Iris pigment epithelial cell (primary cell): ENCODE measurements at places on chromosomes 1 and 21.
A peak's percentile ranks its signal among the peaks of the same experiment; 100 is the strongest.

DNA sequence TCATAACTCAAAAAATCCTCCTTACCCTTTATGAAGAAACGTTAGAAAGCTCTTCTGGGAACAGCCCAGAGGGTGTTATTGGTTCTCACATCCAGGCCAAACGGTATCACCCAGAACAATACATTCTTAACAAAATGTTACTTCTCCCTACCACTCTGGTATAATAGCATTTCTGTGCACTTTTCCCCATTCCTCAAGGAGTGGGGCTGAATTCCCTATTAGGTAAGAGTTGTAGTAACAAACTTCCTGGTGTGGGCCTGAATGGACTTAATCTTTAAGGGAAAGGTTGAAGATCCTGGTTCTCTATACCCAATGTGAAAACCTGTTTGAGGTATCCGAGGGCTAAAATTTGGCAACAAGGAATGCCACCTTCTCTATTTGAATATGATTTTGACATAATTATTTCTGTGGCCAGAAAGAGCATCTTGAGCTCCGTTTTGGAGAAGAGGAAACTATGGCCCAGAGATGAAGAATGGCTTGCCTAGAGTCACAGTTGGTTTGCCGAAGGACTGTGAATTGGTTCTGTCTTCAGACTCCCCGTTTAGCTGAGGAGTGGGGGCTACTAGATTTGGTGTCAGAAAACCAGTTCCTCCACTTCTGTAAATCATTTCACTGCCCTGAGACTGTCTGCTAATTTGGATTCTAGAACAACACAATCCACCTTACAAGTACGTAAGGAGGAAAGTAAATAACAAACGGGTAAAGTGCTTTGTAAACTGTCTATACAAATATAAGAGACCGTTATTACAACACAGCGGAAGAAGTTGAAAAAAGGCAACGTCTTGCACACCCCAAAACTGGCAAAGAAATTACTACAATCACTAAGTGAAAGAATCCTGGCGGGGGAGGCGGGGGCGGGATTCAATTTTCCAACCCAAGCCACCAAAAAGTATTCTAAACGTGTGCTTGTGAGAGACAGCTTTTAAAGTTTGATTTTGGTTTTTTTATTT, 2.3 kb downstream of the ANP32E start:
- peak; percentile 52 for DNase-seq

DNA sequence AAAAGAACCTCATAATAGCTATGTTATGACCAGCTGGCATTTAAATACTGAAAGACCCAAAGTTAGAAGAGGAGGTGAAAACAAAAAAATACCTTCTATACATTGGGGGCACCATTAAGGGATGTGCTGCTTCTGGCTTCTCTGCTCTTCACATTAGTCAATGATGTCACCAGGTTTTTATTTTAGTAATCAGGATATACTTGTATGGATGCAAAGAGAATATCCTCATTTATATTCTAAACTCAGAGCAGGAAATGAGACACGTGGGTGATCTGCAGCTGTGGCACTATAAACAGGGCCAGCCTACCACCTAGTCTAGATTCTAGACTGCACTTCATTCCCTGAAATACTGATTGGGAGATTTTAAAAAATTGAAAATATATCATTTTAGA, 51.2 kb downstream of the WLS start:
- no peak for DNase-seq

- no peak for DNase-seq
Observed at GRCh38 chr1:46434358-46434757, 40.2 kb downstream of the FAAH start.

DNA sequence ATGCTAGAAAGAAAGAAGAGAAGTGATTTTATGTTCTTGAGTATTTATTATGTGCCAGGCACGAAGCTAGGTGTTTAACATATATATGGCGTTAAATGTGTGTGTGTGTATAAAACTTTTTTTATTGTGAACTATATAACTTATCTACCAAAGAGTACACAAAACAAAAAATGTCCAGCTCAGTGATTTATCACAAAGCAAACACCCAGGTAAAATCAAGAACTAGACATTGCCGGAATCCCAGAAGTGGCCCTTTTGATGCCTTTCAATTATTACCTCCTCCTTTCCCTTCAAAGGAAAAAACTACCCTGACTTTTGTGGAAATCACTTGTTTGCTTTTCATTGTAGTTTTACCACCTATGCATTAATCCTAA, 40.5 kb upstream of the ZNF648 start:
- DNase-seq = no peak

- DNase-seq = no peak
Observed at GRCh38 chr1:235004276-235004675, 124.4 kb downstream of the TOMM20 start.

- DNase-seq = no peak
Observed at GRCh38 chr1:6014130-6014999, 22.1 kb upstream of the NPHP4 start.

- DNase-seq = no peak
Observed at GRCh38 chr21:15521644-15522001, 208.2 kb upstream of the USP25 start.

DNA sequence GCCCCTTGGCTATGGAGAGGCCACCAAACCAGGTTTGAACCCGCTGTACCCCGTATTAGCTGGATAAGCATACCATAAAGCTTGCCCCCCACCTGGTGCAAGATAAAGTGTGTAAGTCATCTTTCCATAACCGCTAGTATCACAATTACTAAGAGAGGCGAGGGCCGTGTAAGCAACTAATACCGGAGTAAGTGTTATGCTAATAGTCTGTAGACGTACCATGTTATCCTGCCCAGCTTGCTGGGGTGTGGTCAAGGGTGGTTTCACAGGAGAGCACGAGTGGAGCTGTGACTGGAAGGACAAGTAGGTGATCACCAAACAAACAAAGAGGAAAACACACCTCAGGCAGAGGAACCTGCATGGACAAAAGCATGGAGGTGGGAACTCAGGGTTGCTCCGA, 3.6 kb upstream of the TNFRSF1B start:
- DNase-seq = no peak

DNA sequence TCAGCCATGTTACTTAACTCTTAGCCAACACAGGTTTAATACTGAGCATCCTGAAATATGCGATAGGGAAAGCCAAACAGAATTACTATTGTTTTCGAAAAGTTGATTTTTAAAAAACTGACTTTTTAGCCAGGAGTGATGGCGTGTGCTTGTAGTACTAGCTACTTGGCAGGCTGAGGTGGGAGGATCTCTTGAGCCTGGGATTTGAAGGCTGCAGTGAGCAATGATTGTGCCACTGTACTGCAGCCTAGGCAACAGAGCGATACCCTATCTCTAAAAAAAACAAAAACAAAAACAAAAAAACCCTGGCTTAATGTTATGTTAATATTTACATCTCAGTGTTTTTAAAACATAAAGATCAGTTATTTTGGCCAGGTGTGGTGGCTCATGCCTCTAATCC, 16.7 kb downstream of the NMNAT1 start:
- DNase-seq = no peak

DNA sequence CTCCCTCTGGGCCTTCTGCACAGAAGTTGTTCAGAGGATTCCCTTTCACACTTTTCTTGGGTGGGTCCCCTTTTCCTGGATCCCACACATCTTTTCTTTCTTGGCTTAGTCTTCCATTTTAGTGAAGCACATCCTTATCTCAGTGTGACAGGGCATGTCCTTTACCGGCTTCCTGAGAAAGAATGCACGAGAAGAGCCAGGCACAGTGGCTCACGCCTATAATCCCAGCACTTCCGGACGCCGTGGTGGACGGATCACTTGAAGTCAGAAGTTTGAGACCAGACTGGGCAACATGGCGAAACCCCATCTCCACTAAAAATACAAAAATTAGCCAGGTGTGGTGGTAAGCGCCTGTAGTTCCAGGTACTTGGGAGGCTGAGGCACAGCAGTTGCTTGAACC, 22.1 kb upstream of the PSMB2 start:
- DNase-seq = no peak

GRCh38 chr1:243474906-243475305, 219.1 kb downstream of the SDCCAG8 start:
- DNase-seq = no peak

DNA sequence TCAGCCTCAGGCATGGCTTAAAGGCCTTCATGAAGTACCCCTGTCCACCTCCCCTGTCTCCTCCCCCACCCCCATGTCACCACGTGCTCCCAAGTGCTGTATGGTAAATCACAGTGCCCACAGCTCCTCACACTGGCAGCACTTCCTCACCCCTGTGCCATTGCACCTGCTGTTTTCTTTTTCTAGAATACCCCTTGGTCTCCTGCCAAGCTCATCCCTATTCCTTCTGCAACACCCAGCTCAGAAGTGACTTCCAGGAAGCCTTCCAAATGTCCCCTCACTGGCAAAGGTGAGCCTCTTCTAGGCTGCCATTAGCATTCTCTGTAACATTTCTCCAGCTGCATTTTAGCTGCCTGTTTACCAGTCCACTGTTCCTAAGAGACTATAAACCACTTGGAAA, 9.4 kb downstream of the AKNAD1 start:
- no peak for DNase-seq

DNA sequence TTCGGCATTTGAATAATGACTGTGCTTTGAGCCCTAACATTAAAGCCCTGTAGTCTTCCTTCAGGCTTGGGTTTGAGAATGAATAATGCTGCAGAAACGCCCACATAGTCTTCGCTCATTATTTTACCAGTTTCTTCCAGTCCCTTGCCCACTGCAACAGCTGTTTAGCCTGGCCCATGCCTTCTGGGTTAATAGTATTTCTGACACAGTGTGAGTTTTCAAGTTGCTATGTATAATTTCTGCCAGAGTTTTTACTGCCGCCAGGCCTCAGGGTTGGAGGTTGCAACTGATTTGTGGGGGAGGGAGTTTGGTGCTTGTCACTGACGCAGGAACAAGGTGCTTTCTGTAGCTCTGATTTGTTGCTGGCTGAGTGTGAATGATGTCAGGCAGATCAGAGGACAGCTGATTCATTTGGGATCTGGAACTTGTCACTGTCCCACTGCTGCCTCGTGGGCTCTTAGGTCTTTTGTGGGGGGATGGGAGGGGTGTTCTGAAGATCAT, 109.8 kb downstream of the MAST2 start:
- DNase-seq = peak; percentile 73

GRCh38 chr1:233904633-233905415, at the start of gene SLC35F3:
Gene SLC35F3 (plus strand): TSS chr1:233904676.
- DNase-seq = peak; percentile 17

DNA sequence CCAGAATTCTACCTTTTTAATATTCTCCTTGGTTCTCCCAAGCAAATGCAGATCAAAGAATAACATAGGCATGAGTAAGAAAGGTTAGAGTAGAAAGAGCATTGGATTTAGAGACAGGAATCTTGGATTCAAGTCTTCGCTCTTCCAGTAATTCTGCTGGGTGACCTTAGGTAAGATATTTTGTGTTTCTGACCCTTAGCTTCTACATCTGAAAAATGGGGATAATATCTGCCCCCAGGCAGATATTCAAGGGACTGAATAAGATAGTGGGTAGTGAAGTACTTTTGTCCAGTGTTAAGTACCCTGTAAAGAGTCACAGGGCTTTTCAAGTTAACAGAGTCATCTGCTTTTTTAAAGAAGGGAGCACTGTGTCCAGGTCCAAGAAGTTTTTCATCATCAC, 70.8 kb downstream of the KDM1A start:
- no peak for DNase-seq

DNA sequence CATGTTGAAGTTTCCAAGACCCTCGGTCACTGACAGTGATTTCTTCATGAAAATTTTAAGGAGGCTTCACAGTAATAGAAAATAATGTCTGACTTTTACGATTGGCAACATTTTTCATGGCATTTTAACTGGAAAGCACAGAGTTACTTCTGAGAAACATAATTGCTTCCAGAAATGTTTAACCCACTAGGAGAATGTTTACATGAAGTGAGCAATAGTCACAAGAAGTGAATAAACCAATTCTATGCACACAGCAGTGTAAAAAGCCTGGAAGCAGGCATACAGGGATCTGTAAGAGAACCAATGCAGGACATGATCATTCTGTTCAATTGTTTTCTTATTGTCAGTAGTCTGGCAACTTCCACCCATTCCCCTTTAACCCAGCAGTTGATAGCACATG, 316.2 kb upstream of the CXADR start:
- DNase-seq = no peak

DNA sequence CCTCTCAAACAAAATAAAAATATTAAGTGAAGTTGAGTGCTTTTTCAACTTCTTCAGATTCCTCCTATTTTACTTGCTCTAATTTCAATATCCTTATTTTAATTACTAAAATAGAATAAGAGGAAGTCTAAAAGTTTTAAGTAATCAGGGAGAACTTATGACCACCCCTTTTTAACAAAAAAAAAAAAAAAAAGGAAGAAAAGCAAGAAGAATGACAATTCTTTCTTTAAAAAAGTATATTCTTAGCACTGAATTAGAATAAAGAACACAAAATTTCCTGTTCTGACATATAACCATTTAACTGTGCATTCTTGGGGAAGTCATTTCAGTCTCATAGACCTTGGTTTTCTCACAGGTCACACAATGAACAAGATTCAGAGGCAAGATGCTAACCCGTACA, 46.8 kb downstream of the SAMSN1 start:
- no peak for DNase-seq

GRCh38 chr1:67818725-67819301, 14.5 kb downstream of the GNG12 start:
- peak; percentile 61 for DNase-seq

DNA sequence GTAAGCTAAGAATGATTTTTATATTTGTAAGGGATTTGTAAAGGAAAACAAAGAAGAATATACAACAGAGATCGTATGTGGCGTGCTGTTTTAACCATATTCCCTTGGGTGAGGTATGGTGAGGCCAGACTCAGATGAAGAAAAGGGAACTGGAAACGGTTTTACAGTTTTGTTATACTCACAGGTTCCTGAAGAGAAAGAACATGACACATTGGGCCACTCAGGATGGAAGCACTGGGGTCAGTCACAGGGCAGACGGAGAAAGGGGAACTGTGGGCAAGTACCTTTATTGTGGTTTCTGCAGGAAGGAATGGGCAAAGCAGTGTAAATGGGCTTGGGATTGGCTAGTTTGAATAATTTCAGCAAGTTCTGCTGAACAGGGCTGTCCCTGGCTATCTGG, 177.4 kb downstream of the LBR start:
- no peak for DNase-seq

- DNase-seq = no peak
Observed at GRCh38 chr1:229941160-229941559, 125.9 kb upstream of the GALNT2 start.

DNA sequence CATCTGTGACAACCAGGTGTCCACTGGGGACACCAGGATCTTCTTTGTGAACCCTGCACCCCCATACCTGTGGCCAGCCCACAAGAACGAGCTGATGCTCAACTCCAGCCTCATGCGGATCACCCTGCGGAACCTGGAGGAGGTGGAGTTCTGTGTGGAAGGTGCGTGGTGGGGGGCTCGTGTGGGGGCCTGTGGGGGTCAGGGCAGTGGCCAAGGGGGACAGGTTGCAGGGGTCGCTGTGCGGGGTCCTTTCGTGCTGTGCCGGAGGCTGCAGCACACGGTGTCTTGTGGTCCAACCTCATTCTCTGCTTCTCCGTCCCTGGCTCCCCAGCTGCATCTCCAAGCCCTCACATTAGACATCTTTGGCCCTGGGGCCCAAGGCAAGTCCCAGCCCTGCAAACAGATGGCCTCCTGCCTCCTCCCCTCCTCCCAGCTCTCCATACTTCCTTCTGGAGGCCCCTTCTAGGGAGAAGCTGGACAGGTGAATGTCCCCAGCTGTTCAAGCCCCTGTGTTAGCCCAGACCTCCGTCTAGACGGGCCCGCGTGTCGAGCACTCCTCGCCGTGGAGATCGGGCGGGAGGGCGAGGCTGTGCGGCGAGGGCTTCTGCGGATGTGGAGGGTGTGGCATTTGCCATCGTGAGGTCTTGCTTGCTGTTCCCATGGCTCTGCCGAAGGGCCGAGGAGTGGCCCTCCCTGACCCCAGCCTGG, 2.5 kb downstream of the AGRN start:
- DNase-seq = no peak
